ENCODE measurements at places on chromosomes 1 and 21.

GRCh38 chr1:227899820-227900449 lies 47.8 kb downstream of the WNT9A start:
- no peak for DNase-seq

DNA sequence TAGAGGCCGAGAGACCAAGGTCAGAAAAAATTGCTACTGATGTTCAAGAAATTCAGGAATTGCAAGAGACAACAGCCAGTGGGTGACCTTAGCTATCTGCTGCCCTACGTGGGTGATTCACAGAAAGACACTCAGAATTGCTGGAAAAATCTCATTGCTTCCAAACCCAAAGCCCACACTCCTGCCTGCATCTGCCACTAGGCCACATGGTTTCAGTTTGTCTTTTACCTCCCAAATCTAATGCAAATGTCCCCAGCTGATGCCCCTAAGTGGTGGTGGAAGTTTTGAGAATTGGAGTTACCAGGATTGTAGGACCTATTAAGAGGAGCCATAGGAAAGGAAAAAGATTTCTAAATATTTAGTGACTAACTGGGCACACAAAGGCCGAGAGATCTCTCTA lies 341.5 kb upstream of the CHRM3 start:
- DNase-seq = no peak

- no peak for DNase-seq
Observed at GRCh38 chr1:165116732-165117131, 239.8 kb downstream of the LMX1A start.

- no peak for DNase-seq
Observed at GRCh38 chr21:39066829-39067780, 116.1 kb downstream of the PSMG1 start.

GRCh38 chr21:34535886-34536285 lies 23.9 kb upstream of the KCNE1 start:
- no peak for DNase-seq

DNA sequence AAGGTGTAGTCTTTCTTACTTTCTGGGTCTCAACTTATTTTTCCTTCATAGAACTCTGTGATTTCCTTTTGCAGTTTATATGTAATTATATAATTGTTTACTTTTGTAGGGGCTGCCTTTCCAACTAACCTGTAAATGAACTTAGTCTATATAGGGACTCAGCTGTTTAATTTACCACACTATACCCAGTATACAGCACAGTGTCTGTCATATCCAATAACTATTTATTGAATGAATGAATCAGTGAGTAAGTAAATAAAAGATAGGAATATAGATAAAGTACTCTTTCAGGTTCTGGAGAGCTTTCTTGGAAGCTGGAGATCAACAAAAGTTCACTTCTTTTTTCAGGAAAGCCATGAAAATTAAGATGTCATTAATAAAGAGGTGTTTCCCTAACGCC lies 174.8 kb downstream of the NTNG1 start:
- no peak for DNase-seq

DNA sequence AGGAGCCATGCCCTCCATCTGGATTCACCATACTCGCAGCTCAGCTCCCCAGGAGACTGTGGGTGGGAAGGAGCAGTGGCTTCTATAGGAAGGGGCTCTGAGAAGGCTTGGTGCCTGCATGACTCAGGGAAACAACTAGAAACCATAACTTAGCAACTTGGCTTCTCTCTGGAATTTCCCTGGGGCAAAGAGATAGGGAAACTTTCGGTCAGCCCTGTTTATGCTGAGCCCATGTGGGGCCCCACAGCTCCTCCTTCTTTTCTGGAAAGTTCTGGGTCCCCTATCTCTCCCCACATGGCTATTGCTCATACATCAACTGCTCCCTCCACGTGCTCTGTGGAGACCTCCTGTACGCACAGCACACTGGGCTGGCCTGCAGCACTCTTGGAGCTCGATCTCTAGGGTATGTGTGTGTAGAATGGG lies 39.3 kb downstream of the PLEKHA6 start:
- DNase-seq = no peak

GRCh38 chr1:192786576-192786975 lies 22.3 kb upstream of the RGS2 start:
- no peak for DNase-seq

Measured in effector CD4-positive, alpha-beta T cell (primary cell).